GM12865 (cell line): ENCODE measurements at places on chromosomes 3 and 15.
A peak's percentile ranks its signal among the peaks of the same experiment; 100 is the strongest.

DNA sequence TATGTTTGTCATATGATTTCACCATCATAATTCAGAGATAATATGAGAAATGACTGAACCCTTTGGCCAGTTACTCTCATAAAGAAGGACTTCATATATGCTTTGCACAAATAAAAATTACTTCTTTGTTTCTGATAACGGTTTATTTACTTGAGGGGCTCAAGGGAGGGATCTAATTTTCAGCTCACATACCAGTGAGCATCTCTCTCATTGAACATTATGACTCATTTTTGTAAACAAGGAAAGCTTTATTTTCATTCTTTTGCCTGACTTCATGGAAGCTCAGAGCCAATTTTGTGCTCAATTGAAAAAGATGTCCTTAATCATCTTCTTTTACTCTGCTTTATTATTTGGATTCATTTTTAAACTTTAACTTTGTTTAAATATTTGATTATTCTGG lies 5.8 kb downstream of the NLGN1 start:
- no peak for DNase-seq

GRCh38 chr3:157248590-157249422 lies 88.9 kb upstream of the CCNL1 start:
- no peak for DNase-seq

- DNase-seq = no peak
Observed at GRCh38 chr3:46019707-46020106, 7.6 kb downstream of the XCR1 start.

DNA sequence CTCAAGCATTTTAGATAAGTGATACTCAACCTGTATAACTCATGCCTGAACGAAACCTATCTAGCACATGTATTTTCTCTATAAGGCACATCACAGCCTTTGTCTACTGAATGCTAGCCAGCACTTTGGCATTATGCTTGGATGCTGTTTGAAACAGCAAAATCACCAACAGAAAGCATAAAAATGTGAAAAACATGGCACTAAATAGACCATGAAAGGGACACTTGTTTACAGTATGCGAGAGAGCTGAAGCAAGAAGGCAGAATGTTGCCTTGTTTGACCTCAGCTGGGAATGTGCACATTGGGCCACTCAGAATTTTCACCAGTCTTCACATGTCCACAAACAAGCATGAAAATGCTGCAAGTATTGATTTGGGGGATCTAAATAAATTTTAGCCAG lies 59.5 kb downstream of the MINDY2 start:
- DNase-seq = no peak

GRCh38 chr3:90036939-90037469 lies 929.6 kb downstream of the EPHA3 start:
- DNase-seq = no peak

- DNase-seq = no peak
Observed at GRCh38 chr15:34266751-34267150, 41.9 kb downstream of the EMC4 start.

- peak; percentile 61 for DNase-seq
Observed at GRCh38 chr3:159322322-159322939, 520.6 kb downstream of the MFSD1 start.

- no peak for DNase-seq
Observed at GRCh38 chr3:107124885-107125284, 252.4 kb upstream of the CCDC54 start.

DNA sequence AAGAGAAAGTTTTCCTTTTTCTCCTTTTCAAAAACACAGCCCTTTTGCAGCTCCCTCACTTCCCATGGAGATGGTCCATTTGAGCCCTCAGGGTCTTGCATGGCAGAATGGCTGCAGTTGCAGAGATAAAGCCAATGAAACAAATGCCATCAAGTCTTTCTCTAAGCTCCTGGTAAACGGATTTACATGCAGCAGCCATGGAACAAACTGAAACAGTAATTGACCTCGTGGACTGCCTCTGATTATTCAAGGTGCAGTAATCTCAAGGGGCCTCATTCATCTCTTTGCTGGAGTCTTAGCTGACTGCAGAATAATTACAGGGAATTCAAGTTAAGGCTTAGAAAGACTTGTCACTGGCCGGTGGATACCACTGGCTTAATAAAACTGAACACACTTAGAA lies 125.1 kb downstream of the SQOR start:
- DNase-seq = no peak
